ENCODE measurements at places on chromosomes 4 and X. TPM values are rescaled to one million over a fixed set of nuclear protein-coding genes. Genes with fewer than 3 reads are reported as not detected.
A peak's percentile ranks its signal among the peaks of the same experiment; 100 is the strongest.

The IL1RAPL1 gene
- total RNA-seq: 0.24 TPM

- DNase-seq: no peak
Observed at GRCh38 chrX:92213786-92214185, 434.6 kb downstream of the PCDH11X start.

The TKTL1 gene
- 0.24 TPM for total RNA-seq

DNA sequence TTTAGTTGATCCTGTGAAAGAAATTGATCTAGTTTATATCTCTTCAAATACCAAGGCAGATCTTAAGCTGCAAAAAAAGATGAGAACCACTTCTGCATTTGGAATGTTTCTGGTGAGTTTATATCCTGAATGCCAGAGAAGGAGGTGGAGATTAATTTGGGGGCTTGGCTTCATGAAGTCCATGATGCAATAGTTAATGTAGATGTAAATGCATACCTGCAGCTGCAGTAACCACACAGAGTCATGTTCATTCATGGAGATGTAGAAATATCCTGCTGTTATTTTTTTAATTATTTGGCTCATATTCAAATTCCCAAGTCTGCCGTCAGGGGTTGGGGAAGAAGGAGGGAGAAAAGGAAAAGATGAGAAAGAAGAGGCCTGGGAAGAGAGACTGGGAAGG lies at the start of gene SULT1E1:
Gene SULT1E1, minus strand, starts transcription at position 94 of the 400 bp plus-strand sequence. CDS start 2,501 bp downstream, outside the sequence.
- DNase-seq: no peak

GRCh38 chrX:123830309-123830708 lies 29.5 kb upstream of the XIAP start:
- DNase-seq: no peak

- DNase-seq: no peak
Observed at GRCh38 chrX:16222151-16222550, 54.9 kb downstream of the MAGEB17 start.

DNA sequence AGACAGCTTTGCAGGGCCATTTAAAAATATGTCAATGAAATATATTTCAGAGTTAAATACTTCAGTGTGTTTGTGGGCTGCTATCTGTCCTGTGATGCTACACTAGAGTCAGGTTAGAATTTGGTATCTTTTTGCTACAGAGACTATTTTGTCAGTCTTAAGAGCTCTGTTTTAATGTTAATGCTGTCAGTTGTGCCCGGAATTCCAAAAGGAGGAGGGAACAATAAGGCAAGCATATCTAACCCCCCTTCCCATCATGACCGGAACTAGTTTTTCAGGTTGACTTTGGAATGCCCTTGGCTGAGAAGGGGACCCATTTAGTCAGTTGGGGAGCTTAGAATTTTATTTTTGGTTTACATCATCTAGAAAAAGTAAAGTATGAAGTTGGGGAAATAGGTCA lies 34.9 kb upstream of the SLC25A4 start:
- no peak for DNase-seq

GRCh38 chr4:118816538-118817177 lies 19.3 kb downstream of the SEC24D start:
- DNase-seq: no peak

GRCh38 chr4:138953961-138954371 lies 61.6 kb upstream of the NOCT start:
- DNase-seq: peak; percentile 59

GRCh38 chrX:120377715-120378114 lies 15.8 kb downstream of the ATP1B4 start:
- no peak for DNase-seq

- no peak for DNase-seq
Observed at GRCh38 chr4:19547463-19547862, 704.2 kb upstream of the SLIT2 start.

The MGARP gene
- total RNA-seq: 2.2 TPM

The SPARCL1 gene
- total RNA-seq: 1,668 TPM

DNA sequence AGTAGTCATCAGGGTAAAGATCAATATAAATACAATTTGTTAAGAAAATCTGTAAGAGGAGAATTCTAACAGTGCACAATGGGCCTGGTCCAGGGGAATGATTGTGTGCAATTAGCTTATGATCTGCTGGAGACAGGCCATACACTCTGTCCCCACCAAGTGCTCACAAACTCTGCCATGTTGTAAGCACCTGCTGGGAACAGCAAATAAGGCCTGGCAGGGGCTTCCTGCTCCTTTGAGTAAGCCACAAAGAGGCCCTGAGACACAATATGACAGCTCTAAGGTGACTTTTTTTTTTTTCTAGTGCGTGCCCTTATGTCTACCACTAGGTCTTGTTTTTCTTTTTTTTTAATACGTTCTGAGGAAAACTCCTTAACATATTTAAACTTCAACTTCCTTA lies 866.3 kb upstream of the PCDH7 start:
- DNase-seq: no peak

DNA sequence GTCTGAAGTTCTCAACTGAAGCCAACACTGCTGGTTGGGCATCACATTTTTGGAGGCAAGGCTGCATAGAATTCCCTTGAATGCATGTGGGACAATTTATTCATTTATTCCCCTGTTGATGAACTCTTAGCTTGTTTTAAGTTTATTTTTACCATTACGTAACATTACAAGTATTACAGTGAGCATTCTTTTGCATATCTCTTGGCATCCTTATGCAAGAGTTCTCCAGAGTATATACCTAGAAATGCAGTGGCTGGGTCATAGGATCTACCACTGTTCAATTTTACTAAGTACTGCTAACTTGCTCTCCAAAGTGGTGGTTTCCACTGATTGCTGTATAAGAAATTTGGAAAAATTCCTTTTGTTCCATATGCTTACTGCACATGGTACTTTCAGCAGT lies 66.5 kb downstream of the UCHL1 start:
- DNase-seq: no peak

The FAM9C gene
- not detected for total RNA-seq

The SLC6A8 gene
- total RNA-seq: 26.7 TPM

The NAA11 gene
- total RNA-seq: not detected

The STAG2 gene
- total RNA-seq: 78.7 TPM

The DGKK gene
- not detected for total RNA-seq

- no peak for DNase-seq
Observed at GRCh38 chrX:148915474-148915873, 415.1 kb downstream of the AFF2 start.

DNA sequence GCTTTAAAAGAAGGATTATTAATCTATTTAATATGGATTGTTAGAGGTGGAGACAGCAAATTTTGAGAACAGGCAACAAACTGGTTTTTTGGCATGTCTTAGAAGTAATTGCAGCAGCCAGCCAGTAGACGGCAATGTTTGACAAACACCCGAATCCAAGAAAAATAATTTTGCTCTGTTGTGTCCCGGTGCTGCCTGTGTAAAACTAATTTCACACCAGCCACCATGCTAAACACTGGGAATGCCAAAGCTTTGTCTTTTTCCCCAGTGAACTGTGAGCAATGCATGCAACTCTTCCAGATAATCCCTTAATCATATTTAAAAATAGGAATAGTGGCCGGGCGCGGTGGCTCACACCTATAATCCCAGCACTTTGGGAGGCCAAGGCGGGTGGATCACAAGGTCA lies 25.9 kb downstream of the SMIM31 start:
- no peak for DNase-seq

DNA sequence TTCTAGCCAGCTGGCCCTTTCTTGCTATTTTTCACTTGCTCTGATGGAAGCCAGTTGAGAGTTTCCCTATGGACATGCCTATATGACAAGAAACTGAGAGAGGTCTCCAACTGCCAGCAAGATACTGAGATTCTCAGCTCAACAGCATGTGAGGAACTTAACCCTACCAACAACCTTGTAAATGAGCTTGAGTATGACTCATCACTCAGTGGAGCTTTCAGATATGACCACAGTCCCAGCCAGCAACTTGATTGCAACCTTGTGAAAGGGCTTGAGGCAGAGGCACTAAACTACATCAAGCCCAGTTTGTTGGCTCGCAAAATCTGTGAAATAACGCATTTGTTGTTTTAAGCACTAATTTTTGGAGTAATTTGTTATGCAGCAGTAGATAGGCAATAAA lies 175.8 kb downstream of the COMMD8 start:
- no peak for DNase-seq

DNA sequence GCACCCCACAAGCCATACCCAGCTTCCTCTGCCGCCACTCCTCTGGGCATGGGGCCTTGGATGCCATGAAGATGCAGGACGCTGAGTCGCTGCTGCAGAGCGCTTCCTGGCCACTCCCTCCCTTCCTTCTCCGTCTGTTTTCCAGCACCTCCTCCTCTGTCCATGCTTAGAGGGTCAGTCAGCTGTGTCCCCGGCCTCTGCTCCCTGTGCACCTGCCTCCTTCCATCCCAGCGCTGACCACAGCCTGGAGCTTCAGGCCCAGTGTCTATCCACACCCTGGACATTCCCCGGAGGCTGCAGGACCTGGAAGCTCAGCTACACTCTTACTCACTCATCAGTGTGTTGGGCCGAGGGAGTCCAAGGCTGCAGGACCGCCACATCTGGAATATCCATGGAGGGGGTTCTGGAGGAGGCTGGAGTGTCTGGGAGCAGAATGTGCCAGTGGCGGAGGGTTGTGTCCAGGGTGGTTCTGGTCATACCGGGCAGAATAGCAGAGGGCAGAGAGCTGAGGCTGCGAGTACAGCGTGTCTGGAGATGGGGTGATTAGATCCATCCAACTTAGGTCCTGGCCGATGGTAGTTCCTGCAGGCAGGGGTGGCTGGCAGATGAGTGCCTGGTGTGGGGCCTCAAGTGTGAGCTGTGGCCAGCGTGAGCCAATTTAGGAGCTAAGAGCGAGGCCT lies 58.6 kb upstream of the ADRA2C start:
- peak; percentile 62 for DNase-seq

DNA sequence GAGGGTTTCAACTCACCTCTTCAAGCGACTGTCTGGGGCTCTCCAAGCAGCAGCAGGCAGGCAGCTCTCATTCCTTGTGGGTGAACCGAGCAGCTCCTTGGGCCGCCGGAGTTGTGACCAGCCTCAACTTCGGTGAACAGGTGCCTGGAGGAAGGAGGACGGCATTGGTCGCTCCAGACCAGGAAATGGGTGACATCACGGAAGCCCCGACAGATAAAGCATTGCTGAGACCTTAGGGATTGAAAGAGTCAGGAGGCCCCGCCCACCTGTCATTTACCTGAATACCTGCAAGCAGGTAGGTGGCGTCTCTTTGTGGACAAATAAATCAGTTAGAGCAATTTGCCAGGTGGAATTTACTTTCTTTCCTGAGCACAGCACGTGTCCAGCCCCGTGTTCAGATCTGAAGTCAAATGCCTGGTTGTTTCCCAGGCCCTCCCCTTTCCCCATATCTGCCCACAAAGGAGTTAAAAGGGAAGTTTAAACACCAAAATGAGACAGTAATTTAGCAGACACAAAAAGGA lies at the start of gene LNX1:
Gene LNX1, minus strand, starts transcription at position 115 of the 521 bp plus-strand sequence. CDS start 17,484 bp downstream, outside the sequence.
- DNase-seq: peak; percentile 48

DNA sequence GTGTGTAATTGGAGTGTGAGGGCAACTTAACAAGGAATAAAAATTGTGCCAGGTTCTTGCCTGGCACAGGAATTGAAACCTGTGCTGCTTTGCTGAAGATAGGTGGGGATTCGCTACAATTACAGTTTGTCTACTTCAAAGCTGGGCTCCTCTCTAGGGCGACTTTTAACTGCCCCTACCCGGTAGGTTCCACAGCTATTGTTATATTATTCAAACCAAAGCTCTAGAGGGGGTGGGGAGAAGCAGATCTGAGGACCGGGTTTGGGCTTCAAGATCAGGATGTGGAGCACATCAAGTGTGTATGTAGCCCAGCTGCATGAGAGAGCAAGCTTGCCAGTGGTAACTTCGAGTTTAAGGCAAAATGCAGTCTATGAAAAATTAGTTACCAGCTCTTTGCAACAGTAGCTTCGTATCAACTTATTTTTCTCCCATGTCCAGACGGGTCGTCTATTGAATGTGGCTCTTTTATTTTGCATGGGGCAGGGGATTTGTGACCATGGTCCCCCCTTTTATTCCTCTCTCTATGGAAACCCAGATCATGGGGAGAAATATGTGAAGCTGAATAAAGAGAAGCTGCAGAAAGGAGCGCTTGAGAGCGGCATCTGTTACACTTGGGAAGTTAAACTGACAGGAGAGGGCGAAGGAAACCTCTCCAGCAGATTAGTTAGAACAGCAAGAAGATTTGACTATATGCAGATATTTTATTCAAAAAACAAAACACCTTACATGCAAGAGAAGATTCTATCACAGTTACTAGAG lies 3.2 kb upstream of the POU3F4 start:
- no peak for DNase-seq

DNA sequence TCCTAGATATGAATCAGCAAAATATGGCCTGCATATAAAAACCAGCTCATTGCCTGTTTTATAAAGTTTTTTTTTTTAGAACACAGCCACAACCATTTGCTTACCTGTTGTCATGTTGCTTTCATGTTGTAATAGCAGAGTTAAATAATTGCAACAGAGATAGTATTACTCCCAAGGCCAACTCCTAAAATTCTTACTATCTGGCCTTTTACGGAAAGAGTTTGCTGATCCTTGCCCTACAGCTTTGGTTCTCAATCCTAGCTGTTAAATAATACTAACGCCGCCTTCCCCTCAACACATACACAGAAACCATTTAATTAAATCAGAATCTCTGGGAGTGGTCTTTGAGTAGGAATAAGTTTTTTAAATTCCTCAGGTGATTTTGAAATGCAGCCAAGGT lies 231.3 kb upstream of the TET2 start:
- no peak for DNase-seq

- peak; percentile 63 for DNase-seq
Observed at GRCh38 chr4:56731857-56732256, 50.8 kb upstream of the HOPX start.

GRCh38 chr4:159363361-159363760 lies 260.5 kb downstream of the RAPGEF2 start:
- DNase-seq: no peak

The CTSO gene
- 36.5 TPM for total RNA-seq

DNA sequence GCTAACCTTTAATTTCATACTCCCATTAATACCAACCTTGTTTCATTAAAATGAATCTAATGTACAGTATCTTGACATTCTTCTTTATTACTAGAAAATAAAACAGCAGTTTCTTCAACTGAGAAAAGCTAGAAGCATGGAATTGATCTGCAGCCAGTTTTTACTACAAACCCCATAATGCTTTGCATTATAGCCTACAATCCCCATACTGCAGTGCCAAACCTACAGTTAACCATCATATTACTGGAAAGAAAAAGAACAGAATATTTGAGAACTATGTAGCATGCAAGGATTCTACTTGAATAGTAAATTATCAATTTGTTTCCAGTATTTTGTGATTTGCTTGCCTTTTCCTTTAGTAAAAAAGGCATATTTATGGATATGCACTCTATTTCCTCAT lies 3.2 kb upstream of the IL1RAPL1 start:
- DNase-seq: no peak

- DNase-seq: no peak
Observed at GRCh38 chr4:188624370-188624769, 485.1 kb downstream of the TRIML1 start.

The CLCN3 gene
- 19.1 TPM for total RNA-seq

GRCh38 chr4:1538941-1539772 lies 132.9 kb upstream of the NKX1-1 start:
- DNase-seq: peak; percentile 68

- DNase-seq: no peak
Observed at GRCh38 chr4:47733302-47734175, 104.3 kb downstream of the CORIN start.

The KLKB1 gene
- total RNA-seq: 1.2 TPM

The KIT gene
- 9.6 TPM for total RNA-seq
